Muscle of arm (tissue), 14 donors: ENCODE measurements at places on chromosomes 3 and 15.
A peak's percentile ranks its signal among the peaks of the same experiment; 100 is the strongest.

- no peak for DNase-seq
Measured at GRCh38 chr15:77183066-77183465, 112.2 kb upstream of the TSPAN3 start.

- no peak for DNase-seq
Measured at GRCh38 chr15:45980366-45980765, 345.5 kb downstream of the SQOR start.

GRCh38 chr15:73750438-73750837 is 2.7 kb downstream of the INSYN1 start:
- DNase-seq = no peak

DNA sequence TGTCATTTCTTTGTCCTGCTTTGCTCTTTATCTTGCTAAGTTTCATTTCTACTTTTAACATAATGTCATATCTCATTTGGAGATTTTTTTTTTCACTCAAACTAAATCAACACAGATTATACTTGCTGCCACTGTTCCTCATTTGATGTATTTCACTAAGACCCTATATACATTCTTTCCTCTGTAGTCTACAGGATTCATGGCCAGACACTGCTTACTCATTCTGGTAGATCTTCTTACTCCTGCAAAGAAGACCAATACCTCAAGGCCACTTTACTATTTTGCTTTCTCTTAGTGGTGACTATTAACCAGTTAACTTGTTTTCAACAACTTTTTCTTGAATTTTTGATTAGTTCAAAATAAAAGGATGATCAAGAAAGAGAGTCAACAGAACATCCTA is 26.6 kb downstream of the SLC24A5 start:
- no peak for DNase-seq

- peak; percentile 62 for DNase-seq
Measured at GRCh38 chr3:66342717-66343356, 122.0 kb downstream of the SLC25A26 start.

GRCh38 chr15:42163947-42164550 is 7.6 kb upstream of the PLA2G4F start:
- no peak for DNase-seq

GRCh38 chr3:173275740-173276139 is 121.8 kb upstream of the NLGN1 start:
- DNase-seq = no peak

- DNase-seq = no peak
Measured at GRCh38 chr3:129038121-129038855, 22.3 kb upstream of the GP9 start.

- DNase-seq = peak; percentile 86
Measured at GRCh38 chr15:92082006-92082843, 228.7 kb downstream of the SLCO3A1 start.

DNA sequence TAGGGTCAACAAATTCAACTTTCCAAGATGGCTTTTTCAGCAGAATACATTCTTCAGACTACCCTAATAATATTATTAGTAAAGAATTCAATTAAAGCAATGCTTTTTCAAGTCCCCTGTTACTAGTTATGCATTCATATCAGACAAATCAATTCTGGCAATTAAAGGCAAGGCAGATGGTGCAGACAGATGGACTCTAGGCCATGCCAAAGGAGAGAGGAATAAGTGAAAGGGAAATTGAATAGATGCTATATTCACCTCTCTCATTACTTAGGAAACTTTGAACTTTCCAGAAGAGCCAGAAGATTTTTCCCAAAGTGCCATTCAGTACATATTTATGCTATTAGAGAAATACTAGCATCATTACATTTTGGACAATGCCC is 487.7 kb upstream of the RASGRP1 start:
- DNase-seq = no peak

GRCh38 chr3:185216607-185216958 is 37.3 kb downstream of the EHHADH start:
- DNase-seq = no peak

DNA sequence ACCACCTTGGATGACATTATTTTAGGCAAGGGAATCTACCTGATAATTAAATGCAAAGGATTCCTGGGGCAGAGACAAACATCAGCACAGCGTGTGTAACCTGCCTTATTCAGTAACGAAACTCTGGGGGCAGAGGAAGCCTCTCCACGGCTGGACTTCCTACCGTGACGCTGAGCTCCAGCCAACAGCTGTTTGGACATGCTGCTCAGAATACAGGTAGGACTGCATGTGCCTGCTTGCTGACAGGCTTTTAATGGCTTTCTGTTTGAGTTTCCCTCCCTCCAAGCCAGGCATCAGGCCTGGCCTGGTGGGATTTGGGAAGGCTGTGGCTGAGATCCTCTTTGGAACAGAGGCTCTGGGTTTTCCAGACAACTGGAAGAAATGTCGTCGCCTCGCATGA is 150.6 kb downstream of the ADAMTS17 start:
- DNase-seq = no peak

DNA sequence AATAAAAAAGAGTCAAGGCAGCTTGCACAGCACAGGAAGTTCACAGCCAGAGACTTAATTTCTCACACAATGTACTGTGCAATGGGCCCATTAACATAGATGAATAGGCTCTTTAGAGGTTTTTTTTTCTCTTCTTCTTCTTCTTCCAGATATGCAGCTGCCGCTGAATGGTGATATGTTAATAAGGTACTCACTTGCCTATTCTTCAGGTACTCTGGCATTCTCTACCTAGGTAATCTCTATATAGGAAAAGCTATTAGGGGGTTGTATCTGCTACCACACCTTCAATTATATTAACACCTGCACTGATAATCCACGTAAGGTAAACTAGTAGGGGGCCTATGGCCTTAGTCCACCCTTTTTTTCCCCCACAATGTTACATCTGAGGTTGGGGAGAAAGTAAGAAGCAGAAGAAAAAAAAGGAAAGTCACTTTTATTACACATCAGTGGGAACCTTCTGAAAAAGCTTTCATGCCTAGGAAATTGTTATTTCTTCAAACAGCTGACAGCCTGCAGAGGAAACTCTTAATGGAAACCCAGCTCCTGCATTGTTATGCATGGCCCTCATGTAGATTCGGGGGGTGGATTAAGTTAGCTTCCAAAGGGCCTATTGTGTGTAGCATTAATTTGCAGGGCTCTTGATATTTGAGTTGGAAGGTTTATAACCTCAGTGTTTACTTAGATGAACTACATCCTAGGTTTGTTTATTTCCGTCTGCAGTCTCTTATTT is 525.5 kb downstream of the ZIC1 start:
- no peak for DNase-seq

GRCh38 chr15:68542771-68543164 is 36.0 kb upstream of the CORO2B start:
- DNase-seq = no peak

DNA sequence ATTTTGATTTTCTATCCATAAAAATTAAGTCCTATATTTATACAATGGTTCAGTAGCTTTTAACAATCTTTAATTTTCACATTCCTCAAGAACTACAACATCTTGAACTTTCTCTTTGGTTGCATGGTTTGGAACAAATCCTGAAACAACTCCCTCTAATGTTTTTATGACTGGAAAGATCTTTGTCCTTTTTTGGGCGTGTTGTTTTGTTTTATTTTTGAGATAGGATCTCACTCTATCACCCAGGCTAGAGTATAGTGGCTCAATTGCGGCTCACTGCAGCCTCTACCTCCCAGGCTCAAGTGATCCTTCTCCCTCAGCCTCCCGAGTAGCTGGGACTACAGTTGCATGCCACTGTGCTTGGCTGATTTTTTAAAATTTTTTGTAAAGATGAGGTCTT is 4.0 kb downstream of the STX19 start:
- DNase-seq = no peak

- DNase-seq = no peak
Measured at GRCh38 chr3:133469140-133469731, 69.4 kb downstream of the BFSP2 start.

GRCh38 chr3:98733812-98734281 is 29.3 kb upstream of the ST3GAL6 start:
- DNase-seq = peak; percentile 19

DNA sequence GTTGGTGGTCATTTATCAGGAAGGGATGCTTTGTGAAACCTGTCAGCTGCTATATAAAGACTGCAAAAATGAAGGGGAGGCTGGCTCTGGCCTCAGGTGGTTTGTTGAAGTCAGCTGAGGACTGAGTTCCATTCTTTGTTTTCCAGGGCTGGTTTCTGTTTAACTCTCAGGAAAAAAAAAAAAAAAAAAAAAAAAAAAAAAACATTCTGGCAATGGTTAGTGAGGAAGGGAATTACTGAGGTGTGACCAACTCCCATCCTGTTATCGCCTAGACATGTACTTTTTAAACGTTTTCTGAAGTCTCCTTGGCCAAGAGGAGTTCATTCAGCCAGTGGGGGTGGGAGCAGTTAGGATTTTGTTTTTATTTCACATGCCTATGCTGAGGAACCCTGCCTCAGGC is 316.3 kb downstream of the OXSM start:
- peak; percentile 34 for DNase-seq

DNA sequence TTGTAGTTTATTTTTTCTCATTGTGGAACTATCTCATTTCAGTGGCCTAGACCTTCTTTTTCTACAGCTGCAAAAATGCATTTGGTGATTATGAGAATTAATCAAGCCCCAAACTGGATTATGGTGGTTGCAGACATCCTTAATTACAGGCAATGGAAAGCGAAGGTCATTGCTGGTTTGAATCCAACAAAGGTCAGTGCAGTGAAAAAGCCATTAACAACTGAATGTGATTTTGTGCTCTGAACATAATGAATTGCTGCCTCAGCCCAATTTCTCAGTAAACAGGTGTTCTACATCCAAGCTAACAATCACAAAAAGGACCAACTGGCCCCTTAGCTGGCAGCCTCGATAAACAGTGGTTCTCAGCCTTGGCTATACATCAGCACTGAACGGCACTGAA is 260.1 kb upstream of the DPPA4 start:
- DNase-seq = no peak

GRCh38 chr3:64108231-64108630 is 84.9 kb upstream of the PSMD6 start:
- DNase-seq = no peak

GRCh38 chr3:169384573-169384972 is 278.9 kb downstream of the MECOM start:
- DNase-seq = no peak

GRCh38 chr3:36192901-36193300 is 187.4 kb upstream of the STAC start:
- DNase-seq = no peak

DNA sequence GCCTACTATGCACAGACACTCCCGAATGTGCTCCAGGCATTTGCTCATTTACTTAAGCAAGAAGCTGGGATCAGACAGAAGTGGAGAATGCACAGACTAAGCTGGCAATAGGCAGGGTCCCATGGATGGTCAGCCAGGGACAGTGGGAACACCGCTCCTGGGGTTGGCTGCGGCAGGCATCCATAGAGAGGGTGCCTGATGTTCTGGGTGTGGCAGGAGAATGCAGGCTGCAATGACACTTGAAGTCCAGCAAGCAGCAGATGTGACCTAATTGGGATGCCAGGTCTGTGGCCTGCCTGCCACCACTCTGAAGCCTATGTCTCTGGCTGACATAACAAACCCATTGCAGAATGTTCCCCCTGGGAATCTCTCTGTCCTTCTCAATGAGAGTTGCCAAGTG is 40.2 kb upstream of the SLC6A11 start:
- DNase-seq = no peak

DNA sequence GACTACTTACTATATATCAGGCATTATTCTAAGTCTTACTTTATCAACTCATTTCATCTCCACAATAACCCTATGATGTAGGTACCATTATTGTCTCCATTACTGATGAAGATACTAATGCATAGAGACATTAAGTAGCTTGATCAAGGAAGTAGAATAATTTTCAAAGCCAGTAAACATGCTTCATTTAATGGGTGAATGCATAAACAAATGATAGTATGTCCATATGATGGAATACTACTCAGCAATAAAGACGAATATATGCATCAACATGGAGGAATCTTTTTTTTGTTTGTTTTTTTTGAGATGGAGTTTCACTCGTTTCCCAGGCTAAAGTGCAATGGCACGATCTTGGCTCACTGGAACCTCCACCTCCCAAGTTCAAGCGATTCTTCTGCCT is 184.9 kb downstream of the FMN1 start:
- DNase-seq = no peak
